HT-29 (cell line): ENCODE measurements at places on chromosomes 13 and 19.
A peak's percentile ranks its signal among the peaks of the same experiment; 100 is the strongest.

- peak; percentile 40 for DNase-seq
These were observed 631 bp downstream of the LACC1 start for GRCh38 chr13:43880214-43880855.

- DNase-seq = no peak
These were observed 2772.2 kb downstream of the PCDH9 start for GRCh38 chr13:64457976-64458375.

GRCh38 chr19:4539693-4540581 lies at the start of gene LRG1:
LRG1 (minus strand) TSS chr19:4540036; CDS start chr19:4540013, 23 bp downstream.
- peak; percentile 82 for DNase-seq

GRCh38 chr13:25988661-25989060 lies 63.2 kb downstream of the SHISA2 start:
- DNase-seq = no peak

DNA sequence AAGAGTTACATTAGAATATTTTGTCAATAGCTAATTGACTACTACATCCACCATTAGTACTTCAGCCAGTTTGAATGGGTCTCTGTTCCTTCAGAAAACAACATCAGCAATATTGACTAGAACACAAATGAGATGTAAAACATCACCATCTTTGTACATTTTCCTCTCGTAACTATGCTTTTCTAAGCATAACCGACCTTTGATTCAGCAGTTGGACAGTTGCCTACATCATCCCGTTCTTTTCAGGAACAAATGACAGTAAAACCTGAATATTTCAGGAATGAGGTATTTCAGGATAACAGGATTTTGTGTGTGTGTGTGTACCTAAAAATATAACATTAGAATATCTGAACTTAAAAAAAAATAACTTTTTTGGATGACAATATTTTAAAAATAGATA lies 60.9 kb downstream of the STARD13 start:
- no peak for DNase-seq

GRCh38 chr19:49653466-49653806 lies 11.4 kb downstream of the SCAF1 start:
- no peak for DNase-seq

DNA sequence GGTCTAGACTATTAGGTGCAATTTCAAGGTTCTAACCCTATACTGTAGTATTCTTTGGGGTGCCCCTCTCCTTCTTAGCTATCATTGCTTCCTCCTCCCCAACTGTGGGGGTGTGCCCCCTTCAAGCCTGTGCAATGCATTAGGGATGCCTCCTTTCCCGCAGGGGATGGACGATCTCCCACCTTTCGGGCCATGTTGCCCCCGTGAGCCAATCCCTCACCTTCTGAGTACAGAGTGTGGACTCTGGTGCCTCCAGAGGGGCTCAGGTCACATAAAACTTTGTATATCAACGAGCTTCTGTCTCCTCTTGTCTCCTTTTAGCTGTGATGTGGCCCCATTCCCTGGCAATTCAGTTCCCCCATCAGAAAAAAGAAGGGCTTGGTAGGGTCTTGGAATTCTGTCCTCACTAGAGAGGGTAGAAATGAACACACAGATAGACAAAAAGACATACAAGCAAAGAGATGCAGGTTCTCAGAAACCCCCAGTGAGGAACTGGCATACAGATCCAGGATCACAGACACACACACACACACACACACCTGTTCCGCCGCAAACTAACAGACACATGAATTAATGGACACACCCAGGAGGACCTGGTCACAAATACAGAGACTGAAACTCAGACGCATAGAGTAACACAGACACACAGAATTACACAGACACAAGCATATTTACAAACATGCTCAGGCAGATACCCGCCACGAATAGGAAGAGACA lies 2.5 kb upstream of the HNRNPUL1 start:
- DNase-seq = no peak

GRCh38 chr13:105442040-105442439 lies 1093.4 kb downstream of the EFNB2 start:
- DNase-seq = peak; percentile 80

DNA sequence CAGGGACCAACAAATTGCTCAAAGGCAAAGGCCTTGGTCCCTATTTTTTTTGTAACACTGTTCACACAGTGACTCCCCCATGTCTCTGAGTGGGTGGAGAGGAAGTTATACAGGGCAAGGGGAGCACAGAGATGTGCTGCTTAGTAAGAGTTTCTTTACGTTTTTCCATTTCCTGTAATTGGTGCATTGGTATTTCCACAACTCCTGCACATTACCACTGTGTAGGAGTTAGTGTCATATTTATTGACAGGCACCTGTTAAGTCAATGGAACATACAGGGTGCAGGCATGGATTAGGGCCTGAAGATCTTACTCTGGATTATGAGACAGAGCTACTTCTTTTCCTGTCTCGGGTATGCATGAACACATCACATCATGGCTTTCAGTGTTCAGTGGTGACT lies 45.2 kb downstream of the SOX21 start:
- no peak for DNase-seq

GRCh38 chr19:11552666-11553372 lies 6.2 kb downstream of the ELOF1 start:
- no peak for DNase-seq
